Mesothelial cell of epicardium (in vitro differentiated cells): ENCODE measurements at places on chromosomes 6 and 20. TPM values are rescaled to one million over a fixed set of nuclear protein-coding genes. Genes with fewer than 3 reads are reported as not detected.

KIAA1586 gene
- total RNA-seq: 26.2 to 29.8 TPM (median 27.6 TPM) in 3 replicates

RBPJL gene
- not detected in 3 replicates for total RNA-seq

DLL1 gene
- total RNA-seq: 2.6 to 4.8 TPM (median 3.6 TPM) in 3 replicates

ANGPT4 gene
- 0.31 to 0.35 TPM (median 0.34 TPM) in 3 replicates for total RNA-seq

HSF2 gene
- total RNA-seq: 27.8 to 30.7 TPM (median 28.3 TPM) in 3 replicates

FOXS1 gene
- total RNA-seq: 1.9 to 2.5 TPM (median 2.1 TPM) in 3 replicates

PFDN6 gene
- total RNA-seq: 38.7 to 43.0 TPM (median 39.9 TPM) in 3 replicates

DNA sequence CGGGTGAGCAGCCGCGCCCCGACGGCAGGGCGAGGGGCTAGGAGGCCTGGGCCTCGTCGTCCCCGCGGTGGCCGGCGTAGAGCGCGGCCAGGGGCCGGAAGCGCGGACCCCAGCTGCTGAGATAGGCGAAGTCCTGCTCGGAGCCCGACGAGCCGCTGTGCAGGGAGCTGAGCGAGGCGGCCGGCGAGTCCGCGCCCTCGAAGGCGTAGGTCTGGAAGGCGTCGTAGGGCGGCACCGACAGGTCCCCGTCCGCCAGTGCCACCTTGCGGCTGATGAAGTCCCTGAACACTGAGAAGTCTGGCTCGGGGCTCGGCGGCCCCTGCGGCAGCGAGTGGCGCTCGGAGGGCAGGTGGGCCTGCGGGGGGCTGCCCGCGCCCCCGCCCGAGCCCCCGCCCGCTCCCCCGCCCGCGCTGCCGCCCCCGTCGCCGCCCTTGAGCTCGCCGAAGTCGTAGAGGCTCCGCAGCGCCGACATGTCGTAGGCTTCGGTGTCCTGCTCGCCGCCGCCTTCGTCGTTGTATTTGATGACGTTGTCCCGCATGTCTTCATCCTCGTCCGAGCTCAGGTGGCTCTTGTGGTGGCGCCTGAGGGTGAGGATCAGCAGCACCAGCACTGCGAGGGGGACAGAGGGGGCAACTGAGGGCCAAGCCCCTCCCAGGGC, 56.5 kb downstream of the CD40 start:
- DNase-seq: peak; percentile 59

DNA sequence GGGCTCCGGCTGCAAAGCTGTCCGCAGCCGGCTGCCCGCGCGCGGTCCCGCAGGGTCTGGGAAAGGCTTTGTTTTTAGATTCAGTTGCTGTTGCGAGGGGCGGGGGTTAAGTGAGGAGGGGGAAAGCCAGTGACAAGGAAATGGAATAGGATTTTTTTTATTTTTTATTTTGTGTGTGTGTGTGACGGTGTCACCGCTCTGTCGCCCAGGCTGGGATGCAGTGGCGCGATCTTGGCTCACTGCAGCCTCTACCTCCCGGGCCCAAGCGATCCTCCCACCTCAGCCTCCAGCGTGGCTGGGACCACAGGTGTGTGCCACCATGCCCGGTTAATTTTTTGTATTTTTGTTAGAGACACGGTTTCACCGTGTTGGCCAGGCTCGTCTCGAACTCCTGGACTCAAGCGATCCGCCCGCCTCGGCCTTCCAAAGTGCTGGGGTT, 615 bp upstream of the UBE2J1 start:
- DNase-seq: no peak

- no peak for DNase-seq
These were observed 9.8 kb downstream of the MMUT start for GRCh38 chr6:49453221-49453620.

GRCh38 chr6:70151616-70152015, 151.3 kb downstream of the COL9A1 start:
- no peak for DNase-seq

- no peak for DNase-seq
These were observed 81.7 kb downstream of the ANKRD60 start for GRCh38 chr20:58146746-58147140.

GRCh38 chr20:10728873-10729670, 55.3 kb upstream of the JAG1 start:
- DNase-seq: no peak

- no peak for DNase-seq
These were observed 19.5 kb downstream of the PPP1R3G start for GRCh38 chr6:5104667-5105066.

- DNase-seq: no peak
These were observed 44.8 kb upstream of the FABP7 start for GRCh38 chr6:122734529-122735395.
